ENCODE measurements at places on chromosomes 3 and 15.

- no peak for DNase-seq
Observed at GRCh38 chr3:52742418-52743041, 28.2 kb downstream of the NEK4 start.

DNA sequence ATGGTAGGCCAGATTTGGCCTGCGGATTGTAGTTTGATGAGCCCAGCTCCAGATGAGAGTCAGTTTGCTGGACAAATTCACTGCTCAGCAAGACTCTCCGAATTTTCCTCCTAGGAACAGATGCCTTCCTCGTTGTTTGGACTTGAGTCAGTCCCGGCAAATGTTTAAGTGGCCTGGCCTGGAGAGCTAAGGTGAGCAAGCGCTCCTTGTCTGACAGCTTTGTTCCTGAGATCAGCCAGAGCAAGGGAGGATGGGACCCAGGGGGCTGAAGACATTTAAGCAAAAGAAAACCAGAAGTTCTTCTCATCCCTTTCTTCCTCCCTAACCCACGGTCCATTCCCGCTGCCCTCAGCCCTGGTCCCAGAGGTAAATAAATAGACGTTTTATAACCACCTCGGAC is 40.3 kb downstream of the POLR2M start:
- no peak for DNase-seq

DNA sequence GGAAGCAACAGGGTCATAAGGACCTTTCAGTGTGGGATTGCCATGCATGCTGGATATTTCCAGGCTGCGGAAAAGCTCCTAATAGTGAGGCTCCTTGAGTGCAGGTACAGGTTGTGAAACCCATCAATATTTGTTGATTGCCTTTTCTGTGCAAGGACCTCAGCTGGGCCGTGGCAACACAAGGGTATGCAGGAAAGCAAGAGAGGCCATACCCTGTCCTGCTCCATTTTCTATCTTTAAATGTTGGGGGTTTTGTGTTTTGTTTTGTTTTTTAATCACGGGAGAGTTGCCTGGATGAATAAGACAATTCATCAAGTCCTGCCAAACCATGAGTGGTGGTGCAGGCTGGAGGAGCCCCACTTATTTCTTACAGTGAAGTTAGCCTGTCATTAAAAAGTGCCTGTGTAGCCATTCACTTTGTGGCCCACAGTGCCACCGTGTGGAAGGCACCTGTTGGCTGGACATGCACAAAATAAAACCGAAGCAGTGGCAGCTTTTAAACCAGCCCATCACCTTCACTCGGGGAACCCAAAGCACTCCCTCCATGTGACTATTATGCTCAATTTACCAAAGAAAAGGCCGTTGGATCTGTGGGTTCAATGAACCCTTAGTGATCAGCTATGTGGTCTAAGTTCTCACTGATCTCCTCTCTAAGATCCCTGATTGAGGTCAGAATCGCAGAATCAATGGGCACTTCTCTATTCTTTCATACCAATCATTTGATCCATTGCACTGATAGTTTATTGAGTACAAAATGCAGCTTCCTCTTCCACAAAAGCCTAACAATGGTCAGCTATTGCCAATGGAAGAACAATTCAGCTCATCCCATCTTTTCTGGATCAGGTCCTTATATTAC is 42.2 kb downstream of the CLDN18 start:
- DNase-seq = no peak

GRCh38 chr3:18809640-18810305 is 338.5 kb upstream of the KCNH8 start:
- DNase-seq = no peak

DNA sequence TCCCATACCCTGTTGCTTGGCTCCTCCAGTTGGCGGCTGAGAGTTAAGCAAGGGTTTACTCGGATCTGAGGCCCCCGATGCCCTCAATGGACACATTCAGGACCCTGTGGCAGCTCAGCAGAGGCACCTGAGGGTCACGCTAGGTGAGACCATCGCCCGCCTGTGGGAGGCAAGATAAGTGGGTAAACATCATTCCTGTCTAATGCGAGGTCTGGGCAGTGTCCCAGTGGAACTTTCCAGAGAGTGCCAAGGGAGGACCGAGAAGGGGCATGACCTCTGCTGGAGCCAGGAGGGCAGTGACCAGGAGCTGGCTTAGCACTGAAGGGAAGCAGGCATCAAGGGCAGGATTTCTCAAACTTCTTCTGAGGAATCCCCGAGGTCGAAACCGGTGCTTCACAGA is 65.4 kb upstream of the SEC61A1 start:
- DNase-seq = no peak

- no peak for DNase-seq
Observed at GRCh38 chr3:45273681-45274515, 47.8 kb upstream of the TMEM158 start.

DNA sequence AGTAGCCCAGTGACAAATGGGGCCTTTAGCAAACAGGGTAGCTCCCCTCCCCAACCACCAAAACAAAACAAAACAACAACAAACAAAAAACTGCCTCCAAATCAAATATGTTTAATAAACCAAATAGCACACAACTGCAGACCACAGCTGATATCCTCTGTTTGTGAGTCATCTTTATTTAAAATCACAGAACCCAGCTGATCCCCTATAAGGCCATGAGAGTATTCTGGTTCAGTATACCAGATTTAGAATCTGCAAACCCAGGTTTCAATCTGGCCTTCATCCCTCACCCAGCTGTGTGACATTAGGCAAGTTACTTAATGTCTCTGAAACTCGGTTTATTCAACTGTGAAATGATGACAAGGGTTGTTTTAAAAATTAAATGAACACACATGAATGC is 124.5 kb downstream of the SUCLG2 start:
- DNase-seq = no peak

- DNase-seq = no peak
Observed at GRCh38 chr15:100765467-100766241, 114.0 kb upstream of the ALDH1A3 start.

DNA sequence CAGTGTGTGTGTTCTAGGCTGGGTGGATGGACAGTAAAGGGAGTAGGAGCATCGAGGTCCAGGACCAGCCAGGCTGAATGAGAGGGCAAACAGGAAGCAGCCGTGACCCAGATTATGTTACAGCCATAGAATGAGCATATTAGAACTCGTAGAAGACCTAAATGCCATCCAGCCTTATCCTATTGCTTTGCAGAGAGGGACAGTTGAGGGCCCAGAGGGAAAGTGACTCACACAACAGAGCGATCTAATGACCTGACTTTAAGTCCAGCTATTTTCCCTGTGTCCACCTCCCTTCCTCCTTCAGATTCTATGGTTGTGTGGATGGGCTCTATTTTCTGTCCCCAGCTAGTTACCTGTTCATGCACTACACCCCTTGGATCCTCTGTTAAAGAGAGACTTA is 634.1 kb upstream of the TBL1XR1 start:
- no peak for DNase-seq

- no peak for DNase-seq
Observed at GRCh38 chr3:8761866-8762265, 7.5 kb downstream of the OXTR start.

DNA sequence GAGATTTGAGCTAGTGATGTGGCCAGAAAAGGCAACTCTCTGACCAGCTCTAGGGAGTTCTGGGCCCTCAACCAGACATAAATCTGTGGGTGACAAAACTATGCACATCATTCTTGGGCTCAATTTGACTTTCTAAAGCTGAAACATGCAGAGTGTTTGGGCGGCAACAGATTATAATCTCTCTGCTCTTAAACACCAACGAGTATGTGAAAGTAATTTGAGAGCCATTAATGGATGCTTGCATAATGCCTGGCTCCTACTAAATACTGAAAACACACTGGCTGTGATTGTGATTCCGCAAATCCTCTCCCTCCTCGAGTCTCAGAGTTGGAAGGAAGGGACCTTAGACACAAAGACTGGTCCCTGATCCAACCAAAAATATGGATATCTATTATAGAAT is 186.7 kb downstream of the UACA start:
- no peak for DNase-seq

DNA sequence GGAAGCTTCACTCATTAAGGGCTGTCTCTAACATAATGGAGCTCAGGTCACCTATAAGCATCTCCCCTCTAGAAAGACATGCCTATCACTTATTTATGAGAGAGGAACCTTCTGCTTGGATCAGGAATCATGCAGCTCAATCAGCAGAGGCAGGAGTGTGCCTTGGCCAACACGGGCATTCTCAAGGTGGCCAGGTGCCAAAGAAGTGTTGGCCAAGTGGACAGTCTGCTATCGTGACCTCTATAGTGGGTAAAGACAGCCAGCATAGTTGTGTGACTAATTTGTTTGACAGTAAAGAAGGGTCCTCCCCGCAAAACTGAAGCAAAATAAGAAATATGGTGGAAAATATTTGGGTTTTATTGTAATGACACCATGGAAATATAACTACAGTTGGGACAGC is 14.7 kb upstream of the AGTR1 start:
- no peak for DNase-seq

DNA sequence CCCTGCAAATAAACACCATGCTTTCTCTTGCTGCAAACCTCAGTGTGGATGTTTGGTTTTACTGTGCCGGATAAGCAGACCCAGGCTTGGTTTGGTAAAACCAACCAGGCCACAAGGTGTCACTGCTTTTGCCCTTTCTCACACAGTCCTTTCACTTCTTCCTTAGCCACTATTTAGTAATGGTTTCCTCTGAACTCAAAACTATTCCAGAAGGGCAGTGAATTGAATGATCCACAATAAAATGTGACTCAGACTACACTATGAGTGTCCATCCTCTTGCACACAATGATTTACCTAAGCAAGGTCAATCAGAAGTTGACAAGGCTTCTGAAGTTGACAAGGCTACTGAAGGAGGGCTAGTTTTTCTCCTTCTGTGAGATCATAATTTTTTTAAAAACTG is 552.4 kb upstream of the CCDC54 start:
- no peak for DNase-seq

GRCh38 chr3:151305060-151305774 is 11.4 kb downstream of the GPR87 start:
- no peak for DNase-seq

GRCh38 chr3:120763601-120764000 is 21.1 kb downstream of the GTF2E1 start:
- DNase-seq = no peak

- no peak for DNase-seq
Observed at GRCh38 chr3:127722091-127722784, 49.5 kb downstream of the ABTB1 start.

DNA sequence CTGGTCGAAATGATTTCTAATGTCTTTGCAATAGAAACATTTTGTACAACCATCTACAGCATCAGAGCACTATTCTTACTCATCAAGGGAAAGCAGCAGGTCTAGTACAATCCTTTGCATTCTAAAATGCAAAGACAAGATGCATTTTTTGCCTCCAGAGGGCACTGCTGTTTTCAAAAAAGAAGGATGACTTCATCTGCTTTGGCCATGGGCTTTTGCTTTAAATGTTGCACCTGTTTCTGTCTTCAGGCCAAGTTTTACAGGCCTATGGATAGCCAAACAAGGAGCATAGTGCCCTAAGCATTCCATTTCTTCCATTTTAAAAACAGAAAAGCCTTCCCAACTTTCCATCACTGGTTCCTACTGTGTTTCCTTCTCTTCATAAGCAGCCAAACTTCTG is 3.4 kb downstream of the PARP9 start:
- peak; percentile 37 for DNase-seq

DNA sequence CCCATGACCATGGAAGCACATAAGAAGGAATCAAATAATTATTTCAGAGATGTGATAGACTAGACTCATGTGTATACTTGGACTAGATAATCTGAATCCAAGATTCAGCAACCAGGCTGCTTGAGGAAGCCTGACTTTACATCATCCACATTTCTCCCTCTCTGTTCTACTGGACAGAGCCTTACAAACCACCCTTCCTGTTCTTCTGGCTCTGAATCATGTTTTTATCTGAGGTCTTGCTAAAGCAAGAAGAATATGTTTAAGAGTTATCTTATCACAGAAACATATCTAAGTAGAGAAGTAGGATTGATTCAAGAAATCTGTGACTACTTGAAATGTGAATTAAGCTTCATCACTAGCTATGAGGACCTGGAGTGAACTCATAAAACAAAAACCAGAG is 71.1 kb upstream of the SLC24A5 start:
- DNase-seq = no peak

DNA sequence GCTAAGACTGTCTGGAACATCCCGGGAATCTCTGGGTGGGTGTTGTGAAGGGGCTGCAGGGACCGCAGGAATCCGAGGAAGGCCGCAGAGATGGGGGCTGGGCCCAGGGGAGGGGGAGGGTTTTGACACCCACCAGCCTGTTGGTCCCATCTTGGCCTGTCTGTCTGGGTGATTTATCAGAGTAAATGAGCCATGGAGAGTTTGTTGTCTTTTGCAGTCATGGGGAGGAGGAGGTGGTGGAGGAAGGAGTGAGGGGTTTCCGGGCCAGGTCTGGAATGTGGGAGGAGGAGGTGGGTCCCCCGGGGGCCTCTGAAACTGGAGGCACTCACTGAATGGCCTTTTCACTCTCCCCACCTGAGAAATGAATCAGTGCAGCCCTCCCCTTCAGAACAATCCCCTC is 11.5 kb downstream of the SEMA3F start:
- no peak for DNase-seq

DNA sequence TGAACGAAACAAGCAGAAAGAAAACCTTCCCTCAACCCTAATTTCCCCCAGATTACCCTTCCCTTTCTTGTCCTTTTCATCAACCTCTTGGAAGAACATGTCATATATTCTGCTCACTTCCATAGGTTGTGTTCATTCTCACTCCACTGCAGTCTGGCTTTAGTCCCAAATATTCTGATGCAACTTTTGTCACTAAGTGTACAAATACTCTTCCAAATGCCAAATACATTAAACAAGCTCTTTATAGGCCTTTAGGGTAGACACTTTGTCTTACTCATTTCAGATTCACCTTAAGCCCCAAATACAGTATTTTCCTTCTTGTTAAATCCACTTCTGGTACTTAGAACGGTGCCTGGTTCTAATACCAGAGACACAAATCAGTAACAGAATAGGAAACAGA is 406.5 kb upstream of the CDIN1 start:
- no peak for DNase-seq

- DNase-seq = peak; percentile 57
Observed at GRCh38 chr15:43776718-43777266, at the start of gene ELL3. TSS of gene ELL3 (minus strand) at chr15:43776966. CDS start at chr15:43776901, 65 bp downstream.

DNA sequence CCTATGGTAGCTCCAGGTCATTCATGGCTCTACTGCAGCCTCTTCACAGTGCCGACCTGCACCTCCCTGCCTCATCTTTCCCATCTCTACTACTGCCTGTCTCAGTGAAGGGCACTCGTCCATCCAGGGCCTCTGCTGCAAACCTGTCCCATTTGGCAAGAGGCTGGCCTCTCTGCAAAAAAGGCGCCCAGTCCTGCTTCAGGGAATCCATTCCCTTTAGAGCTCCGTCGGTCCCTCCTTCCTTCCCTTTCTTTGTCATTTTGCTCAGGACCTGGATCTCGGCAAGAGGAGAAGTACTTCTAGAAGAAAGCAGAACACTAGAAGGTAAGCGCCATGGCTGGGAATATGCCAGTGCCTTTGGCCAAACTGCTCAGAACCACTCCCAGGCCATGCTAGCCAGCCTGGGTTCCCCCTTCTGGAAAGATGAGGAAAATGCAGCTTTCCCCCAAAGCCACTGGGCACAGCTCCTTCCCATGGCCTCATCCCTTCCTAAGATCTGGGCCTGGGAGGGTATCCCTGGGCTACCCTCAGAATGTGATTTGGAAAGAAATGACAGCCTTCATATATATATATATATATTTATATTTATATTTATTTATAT is 6.4 kb upstream of the ISL2 start:
- no peak for DNase-seq

GRCh38 chr3:140571836-140572235 is 106.0 kb upstream of the TRIM42 start:
- DNase-seq = no peak

Data from stimulated activated CD8-positive, alpha-beta memory T cell treated with anti-CD3 and anti-CD28 coated beads, Interleukin-15, amount 100 ng/mL, for 1 hour (primary cell).